ENCODE measurements at places on chromosomes 12 and 14.

GRCh38 chr14:105144026-105144665, 24.4 kb downstream of the JAG2 start:
- DNase-seq, result no peak

GRCh38 chr14:20184181-20184580, 6.5 kb upstream of the OR11G2 start:
- no peak for DNase-seq

DNA sequence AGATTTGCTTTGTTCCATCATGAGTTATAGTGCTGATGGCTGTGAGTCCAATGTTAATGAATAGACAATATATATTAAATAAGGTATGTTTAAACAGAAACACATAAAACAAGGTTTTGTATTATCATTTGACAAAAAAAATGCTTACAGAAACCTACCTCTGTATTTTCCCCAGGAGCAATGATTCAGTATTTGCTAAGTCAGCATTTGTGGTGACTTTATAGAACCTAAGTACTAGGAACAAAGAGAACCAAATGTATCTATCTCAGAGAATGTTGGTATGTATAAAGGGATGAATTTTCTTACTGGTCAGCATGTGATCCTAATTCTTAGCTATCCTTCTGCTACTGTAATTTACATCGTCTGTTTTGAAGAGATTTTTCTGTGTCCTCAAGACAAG, 421.5 kb upstream of the SEL1L start:
- no peak for DNase-seq

DNA sequence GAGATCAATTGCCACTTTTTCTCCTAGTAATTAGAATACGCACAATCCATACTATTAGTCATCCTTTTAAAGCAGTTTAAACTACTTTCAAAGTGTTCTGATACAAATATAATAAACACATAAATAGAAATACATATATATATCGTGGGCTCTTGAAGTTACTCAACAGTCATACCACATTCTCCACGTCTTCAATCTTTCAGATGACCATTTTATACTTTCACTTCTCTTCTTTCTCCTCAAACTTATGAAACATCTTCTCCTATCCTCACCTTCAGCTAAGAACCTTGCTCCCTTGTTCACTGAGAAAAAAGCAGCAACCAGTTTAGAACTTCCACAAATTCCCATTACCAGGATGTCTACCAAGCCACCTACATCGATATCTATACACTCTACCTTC, 19.2 kb downstream of the CEP290 start:
- DNase-seq, result no peak

GRCh38 chr12:49587174-49587908, 18.1 kb downstream of the FAM186B start:
- DNase-seq, result no peak

DNA sequence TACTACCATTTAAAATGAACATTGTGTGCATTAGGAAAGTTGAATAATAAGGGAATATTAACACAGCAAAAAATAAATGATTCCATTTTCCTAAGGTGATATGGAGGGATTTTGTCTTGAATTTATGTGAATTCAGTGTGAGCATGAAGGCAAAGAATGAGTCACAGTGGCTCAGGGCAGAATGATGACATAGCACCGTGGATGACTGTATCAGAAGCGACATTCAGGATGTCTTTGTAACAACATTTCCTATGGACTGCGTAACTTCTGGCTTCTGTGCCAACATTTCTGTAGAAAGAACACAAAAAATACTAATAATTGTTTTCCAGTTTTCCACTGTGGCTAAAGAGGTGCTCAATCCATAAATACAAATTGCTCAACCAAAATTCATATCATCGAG, 54.6 kb downstream of the TTC8 start:
- no peak for DNase-seq

- no peak for DNase-seq
Measured at GRCh38 chr14:95763875-95764274, 50.0 kb upstream of the TCL1A start.

- DNase-seq, result no peak
Measured at GRCh38 chr12:106634206-106634605, 51.4 kb downstream of the RFX4 start.

- no peak for DNase-seq
Measured at GRCh38 chr14:35395283-35395682, 9.3 kb downstream of the NFKBIA start.

DNA sequence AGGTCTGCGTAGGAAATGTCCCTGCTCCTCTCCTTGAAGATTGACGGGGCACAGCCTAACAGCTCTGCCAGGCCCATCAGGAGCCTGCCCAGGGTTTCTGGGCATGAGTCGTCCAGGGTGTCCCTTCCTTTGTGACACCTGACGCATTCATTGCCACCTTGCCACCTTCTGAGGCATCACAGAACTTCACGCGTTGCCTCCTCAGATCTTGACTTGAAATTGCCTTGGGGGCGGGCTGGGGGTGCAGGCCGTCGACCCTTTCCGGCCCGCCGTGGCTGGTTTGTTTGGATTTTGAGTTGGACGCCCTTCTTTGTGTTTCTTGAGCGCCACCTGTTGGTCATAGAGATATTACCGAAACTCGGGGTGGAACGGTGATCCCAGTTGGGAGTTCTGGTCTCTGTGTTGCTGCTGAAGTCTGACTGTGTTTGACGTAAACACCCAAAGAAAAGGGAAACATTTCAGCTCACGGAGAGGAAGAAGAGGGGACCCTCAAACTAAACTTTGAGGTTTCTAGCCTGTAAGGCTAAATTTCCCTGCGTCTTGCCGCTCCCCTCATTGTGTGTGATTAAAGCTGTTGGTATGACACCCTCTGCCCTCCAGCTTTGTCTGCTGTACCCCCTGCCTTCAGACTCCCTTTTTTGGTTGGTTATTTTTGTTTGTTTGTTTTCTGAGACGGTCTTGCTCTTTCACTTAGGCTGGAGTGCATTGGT, 44.6 kb downstream of the MLXIP start:
- DNase-seq, result peak; percentile 86

DNA sequence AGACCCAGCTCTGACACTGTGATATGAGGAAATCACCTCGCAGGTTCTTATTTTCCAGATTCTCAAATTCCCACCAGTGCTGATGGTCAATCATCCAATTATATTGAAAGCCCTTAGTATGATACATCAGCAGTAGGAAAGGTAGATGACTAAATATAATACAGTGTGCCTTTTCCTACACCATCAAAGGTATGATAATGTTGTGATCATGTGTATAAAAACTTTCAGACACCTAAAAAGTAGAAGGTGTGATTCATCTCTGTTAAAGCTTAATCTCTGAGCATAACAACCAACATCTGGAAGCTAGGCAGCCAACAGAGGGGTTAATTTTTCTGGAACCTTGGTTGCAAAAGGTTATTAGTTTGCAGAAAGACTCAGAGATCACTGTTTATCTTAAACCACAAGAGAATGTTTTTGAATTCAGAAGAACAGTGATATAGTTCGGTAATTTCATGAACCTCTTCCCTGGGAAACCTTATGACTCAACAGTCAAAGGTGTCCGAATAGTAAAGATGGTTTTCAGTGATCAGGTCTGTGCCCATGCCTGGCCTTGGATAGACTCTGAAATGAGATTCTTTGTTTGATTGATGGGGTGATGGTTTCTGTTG, 122.5 kb downstream of the ETV6 start:
- no peak for DNase-seq

GRCh38 chr14:89702876-89703200, 251.7 kb downstream of the EFCAB11 start:
- no peak for DNase-seq

- no peak for DNase-seq
Measured at GRCh38 chr14:30655124-30655523, 33.0 kb downstream of the SCFD1 start.

All from stimulated activated CD4-positive, alpha-beta T cell treated with anti-CD3 and anti-CD28 coated beads, Interleukin-12 subunit alpha, Interleukin-12 subunit beta, amount 100 ng/mL, for 48 hours (primary cell).